ENCODE measurements at places on chromosomes 11 and 22. TPM values are rescaled to one million over a fixed set of nuclear protein-coding genes. Genes with fewer than 3 reads are reported as not detected.

GRCh38 chr11:124920870-124921609, 2.0 kb downstream of the HEPN1 start:
- DNase-seq = no peak

DNA sequence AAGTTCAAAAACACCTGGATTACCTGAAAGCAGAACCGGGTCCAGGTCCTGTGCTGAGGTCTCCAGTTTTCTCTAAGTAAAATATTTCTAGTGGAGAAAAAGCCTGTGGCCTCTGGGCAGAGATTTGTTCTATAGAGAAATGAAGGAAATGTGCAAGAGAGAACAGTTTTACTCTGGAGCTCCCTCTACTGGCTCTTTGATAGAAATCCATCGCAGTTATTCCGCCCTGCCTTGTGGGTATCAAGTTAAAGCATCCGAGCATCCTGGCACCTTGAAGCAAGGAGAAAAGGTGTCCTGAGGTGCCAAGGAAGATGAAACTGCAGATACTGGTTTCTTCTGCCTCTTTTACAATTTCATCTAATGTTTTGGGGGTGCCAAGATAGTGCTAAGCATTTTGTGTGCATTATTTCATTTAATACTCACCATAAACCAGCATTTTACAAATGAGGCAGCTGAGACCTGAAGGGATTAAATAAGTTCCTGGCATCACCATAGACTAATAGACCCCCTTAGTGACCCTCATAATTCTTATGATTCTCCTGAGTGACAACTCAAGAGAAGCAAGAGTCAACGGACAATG, 113.1 kb upstream of the HSD17B12 start:
- DNase-seq = peak; percentile 62

PNPLA5 gene
- total RNA-seq = 0.05 TPM

PAMR1 gene
- not detected for total RNA-seq

- no peak for DNase-seq
These were observed 95.5 kb upstream of the AMOTL1 start for GRCh38 chr11:94672636-94673035.

GRCh38 chr11:35185696-35186095, 46.7 kb downstream of the CD44 start:
- DNase-seq = no peak

- peak; percentile 100 for DNase-seq
These were observed 1.9 kb upstream of the CARD16 start for GRCh38 chr11:105046898-105047579.

TUG1 gene
- total RNA-seq = 66.4 TPM

BARX2 gene
- total RNA-seq = not detected

GRCh38 chr11:16981651-16982194, 32.5 kb downstream of the PLEKHA7 start:
- peak; percentile 93 for DNase-seq

DNA sequence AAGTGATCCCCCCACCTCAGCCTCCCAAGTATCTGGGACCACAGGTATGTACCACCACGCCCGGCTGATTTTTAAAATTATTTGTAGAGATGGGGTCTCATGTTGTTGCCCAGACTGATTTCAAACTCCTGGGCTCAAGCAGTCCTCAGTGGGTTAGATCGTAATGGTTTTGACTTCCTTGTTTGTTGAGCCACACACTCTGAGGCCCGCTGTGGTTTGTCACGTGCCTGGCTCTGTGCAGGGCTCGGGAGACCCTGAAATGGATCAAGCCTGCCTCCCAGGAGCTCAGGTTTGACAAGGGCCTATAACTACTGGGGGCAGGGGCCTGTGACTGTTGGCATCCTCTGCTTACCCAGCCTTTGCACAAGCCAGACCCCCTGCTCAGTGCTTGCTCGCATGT, 68.1 kb downstream of the MPPED1 start:
- DNase-seq = no peak

- DNase-seq = peak; percentile 69
These were observed 8.6 kb upstream of the CD82 start for GRCh38 chr11:44556735-44557409.

DNA sequence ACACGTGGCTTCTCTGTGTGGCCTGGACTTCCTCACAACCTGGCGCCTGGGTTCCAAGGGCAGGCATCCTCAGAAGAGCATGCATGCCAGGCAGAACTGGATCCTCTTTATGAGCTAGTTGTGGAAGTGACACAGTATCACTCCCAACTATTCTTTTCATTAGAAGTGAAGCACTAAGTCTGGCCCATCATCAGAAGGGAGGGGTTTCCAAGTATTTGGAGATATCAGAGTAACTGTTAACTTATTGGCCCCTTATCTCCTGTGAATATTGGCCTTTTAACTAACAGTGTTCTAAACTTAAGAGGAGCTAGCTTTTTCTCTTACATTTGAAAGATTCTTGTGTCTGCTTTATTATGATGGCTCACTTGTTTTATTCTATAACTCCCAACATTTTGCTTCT, 35.5 kb downstream of the FDX1 start:
- no peak for DNase-seq

DNA sequence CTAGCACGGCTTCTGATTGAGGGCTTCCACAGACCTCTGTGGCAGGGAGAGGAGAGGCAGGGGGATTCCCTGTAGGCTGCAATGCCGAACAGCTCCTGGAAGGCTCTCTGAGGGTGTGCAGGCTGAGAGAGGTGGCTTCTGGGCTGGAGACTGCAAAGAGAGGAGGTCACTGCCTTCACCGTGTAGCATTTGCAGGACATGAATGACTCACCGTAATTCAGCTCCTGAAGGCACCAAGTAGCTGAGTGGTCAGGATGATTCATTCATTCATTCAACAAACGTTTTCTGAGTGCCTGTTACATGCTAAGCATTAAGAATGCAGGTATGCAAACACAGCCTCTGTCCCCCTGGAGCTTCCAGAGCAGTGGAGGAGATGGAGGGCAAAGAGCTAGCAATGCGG, 18.0 kb upstream of the EIF3D start:
- peak; percentile 91 for DNase-seq

- DNase-seq = peak; percentile 59
These were observed 15.7 kb upstream of the RASL10A start for GRCh38 chr22:29331213-29331612.

SOX10 gene
- not detected for total RNA-seq

GRCh38 chr11:133712051-133712560, 133.2 kb downstream of the SPATA19 start:
- DNase-seq = no peak

DNA sequence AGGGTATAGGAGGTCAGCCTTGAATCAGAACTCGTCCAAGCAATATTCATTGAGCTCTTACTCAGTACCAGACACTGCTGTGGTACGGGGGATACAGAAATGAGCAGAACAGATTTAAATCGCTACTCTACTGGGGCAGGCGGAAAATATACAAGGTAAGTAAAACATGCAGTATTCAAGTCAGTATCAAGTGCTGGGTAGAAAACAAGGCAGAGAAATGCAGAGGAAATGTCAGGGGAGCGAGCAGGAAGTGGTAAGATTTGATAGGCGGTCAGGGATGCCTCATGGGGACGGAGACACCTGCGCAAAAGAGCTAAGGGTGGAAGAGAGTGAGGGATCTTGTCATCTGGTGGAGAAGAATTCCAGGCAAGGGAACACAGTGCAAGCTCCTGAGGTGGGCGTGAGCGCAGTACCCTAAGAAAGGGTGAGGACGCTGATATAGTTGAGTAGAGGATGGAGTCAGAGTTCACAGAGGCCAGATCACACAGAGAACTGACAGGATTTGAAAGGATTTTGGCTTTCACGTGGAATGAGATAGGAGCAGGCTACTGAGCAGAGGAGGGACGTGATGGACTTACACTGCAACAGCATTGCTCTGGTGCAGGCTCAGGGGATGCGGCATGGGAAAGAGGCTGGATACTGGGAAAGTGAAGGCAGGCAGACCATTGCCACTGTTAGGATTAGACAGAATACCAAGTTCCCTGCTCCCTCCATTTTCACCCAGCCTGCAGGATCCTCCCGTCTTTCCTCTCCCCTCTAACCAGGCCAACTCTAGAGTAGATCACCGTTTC, 35.8 kb downstream of the SC5D start:
- no peak for DNase-seq

RASSF10 gene
- total RNA-seq = not detected

GRCh38 chr22:35065183-35065582, 775 bp upstream of the ISX start:
- DNase-seq = no peak

C11orf86 gene
- total RNA-seq = not detected

NXPE4 gene
- total RNA-seq = not detected

GRCh38 chr11:67240576-67241389, 25.5 kb upstream of the GRK2 start:
- peak; percentile 83 for DNase-seq
